ENCODE measurements at places on chromosomes 2 and 18.

DNA sequence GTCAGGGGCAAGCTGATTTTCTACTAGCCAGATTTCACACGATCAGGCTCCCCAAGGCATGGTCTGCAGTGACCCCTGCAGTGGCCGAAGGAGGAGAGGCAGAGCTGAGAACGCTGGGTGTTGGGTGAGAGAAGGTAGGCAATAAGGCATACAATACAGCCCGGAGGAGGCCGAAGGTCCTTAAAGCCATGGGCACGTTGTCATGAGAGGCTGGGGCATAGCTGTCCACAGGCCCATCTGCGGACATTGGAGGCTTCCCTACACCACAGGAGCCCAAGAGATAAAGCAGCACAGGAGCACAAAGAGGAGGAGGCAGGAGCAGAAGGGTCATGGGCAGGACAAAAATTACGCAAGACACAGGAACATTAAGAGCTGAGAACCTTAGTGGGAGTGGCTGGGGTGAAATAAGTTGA is 16.7 kb upstream of the BZW1 start:
- DNase-seq, result no peak

- no peak for DNase-seq
Measured at GRCh38 chr2:105391058-105391627, 7.7 kb downstream of the FHL2 start.

- no peak for DNase-seq
Measured at GRCh38 chr2:126802774-126803433, 95.8 kb upstream of the TEX51 start.

DNA sequence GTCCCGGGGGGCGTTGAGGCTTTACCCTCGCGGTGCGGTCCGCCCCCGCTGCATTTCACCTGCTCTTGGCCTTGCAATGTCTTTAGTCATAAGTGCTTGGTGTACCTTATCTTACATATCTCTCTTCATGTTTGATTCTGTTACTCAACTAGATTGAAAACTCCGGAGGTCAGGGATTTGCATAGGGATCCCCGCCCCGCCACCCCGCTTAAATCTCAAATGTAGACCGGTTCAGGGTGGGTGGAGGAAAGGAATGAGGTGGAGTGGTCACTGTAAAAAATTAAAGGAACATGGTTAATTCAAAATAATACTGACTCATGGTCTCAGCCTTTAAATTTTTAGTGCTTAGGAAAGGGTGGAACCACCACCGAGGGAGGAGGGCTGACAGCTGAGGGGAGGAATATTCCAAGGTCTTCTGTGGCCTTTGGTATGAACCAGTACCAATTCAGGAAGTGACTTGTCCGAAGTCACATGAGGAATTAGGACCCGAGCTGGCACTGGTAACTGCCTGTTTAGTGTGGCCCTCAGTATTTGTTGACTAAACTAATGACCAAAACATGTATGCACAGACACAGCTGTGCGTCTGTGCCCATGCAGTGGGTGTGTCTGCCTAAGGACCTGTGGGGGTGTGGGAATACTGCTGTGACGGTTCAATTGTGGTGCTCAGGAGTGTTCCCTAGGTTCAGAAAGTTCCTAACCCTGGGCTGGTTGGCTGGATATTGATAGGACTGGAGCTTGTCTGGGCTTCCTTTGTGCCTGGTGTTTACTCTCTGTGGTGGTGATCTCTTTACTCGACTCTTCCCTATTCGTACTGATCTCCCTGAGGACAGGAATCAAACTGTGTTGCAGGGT is 1.0 kb downstream of the PLEKHB2 start:
- DNase-seq, result peak; percentile 67

- no peak for DNase-seq
Measured at GRCh38 chr2:105450471-105450870, 51.6 kb upstream of the FHL2 start.

GRCh38 chr2:236146436-236146835 is 21.8 kb downstream of the GBX2 start:
- no peak for DNase-seq

All from tibial artery (tissue), 4 donors.